ENCODE measurements at places on chromosomes 16 and 17.

GRCh38 chr17:83201206-83202001 is 122.0 kb downstream of the METRNL start:
- DNase-seq = no peak

DNA sequence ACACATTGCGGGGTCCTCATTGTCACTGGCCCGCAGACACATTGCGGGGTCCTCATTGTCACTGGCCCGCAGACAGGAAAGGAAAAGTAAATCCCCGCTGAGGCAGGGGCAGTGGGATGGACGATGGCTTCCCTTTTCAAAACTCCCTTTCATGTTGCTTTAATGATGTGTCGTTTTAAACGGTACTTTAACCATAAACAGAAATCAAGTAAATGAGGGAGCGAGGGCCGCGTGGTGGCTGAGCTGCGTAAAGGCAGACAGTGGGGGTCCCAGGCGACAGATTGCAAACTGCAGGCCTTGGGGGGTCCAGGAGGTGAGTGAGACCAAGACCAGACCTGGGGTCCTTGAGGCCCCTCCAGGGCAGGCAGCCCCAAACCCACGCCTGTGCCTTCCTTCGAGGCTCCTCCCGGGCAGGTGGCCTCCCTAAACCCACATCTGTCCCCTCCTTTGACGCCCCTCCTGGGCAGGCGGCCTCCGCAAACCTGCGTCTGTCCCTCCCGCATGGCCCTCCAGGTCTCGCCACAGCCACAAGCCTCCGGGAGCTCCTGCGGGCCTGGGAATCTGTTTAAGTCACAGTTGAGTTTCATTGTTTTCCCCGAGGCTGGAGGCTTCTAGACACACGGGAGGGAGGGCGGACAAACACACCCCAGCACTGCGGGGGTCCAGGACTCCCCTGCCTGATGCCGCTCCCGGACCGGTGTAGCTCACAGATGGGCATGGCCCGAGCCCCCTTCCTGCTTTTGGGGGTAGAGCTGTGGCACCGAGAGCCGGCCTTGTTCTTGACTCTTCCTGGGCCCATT is 7.3 kb downstream of the PIEZO1 start:
- no peak for DNase-seq

DNA sequence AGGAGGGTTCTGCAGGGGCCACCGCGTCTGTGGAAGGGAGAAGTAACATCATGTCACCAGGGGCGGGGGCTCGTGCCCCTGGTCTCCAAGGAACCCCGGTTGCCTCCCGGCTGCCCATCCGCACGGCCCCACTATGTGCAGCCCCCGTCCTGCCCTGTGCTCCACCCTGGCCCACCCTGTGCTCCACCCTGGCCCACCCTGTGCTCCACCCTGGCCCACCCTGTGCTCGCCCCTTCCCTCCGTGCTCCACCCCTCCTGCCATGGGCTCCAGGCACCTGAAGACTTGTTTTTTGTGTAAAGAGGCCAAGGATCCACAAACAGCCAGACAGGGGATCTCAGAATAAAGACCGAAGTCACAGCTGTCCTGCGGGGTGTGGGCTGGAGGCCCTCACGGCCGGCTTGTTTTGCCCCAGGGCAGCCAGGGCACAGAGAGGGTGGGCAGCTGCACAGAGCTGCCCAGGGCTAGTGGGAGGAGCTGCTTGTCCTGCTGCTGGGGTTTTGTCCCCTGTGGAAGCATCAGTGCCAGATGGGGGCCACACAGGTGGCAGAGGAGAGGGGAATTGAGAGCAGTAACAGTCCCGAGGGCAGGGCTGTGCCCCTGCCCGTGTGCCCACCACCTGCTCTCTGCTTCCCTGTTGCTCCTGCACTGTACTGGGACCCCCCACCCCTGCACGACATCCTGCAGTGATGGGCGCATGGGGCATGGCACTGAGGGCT is 147.0 kb upstream of the CIBAR2 start:
- DNase-seq = no peak

GRCh38 chr17:18156171-18156975 is 27.3 kb upstream of the ALKBH5 start:
- no peak for DNase-seq

DNA sequence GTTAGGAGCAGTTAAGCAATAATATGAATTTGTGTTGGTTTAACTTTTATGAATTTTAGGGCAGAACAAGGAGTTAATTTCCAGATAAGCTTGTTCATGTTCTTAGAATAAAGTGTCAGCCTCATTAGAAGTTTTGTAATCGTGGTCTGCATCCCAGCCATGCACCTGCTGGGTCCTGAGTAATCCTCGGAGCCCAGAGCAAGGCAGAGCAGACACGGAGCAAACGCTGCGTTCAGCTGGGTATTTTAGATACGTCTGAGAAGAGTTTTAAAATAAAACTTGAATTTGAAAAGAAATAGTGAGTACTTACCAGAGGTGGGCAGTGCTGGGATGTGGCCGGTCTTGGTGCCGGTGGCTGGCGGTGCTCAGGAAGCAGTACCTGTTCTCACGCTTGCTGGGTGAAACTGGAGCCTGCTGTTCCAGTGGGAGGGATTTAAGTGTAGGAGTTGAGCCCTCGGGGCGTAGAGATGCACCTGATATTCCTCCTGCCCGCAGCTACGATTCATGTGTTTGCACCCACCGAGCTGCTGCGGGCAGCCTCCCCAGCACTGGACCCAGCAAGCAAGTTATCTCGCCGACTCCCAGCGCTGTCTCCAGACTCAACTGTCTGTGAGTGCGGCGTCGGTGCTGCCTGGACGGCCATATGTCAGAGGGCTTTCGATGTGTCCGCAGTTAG is at the start of gene ZNF750:
Gene ZNF750, minus strand, starts transcription at position 406 of the 676 bp plus-strand sequence. CDS start 7,568 bp downstream, outside the sequence.
- DNase-seq = no peak

- DNase-seq = no peak
These were observed 841 bp downstream of the RAPGEFL1 start for GRCh38 chr17:40178021-40178601.

GRCh38 chr16:17403156-17403809 is 67.5 kb downstream of the XYLT1 start:
- no peak for DNase-seq

GRCh38 chr16:12869698-12870427 is 31.5 kb upstream of the SHISA9 start:
- DNase-seq = no peak

- no peak for DNase-seq
These were observed 6.4 kb upstream of the MILR1 start for GRCh38 chr17:64442541-64442971.

GRCh38 chr16:67260426-67261063 is 11.8 kb downstream of the SLC9A5 start:
- no peak for DNase-seq

GRCh38 chr17:10292057-10292937 is 80.5 kb downstream of the MYH13 start:
- DNase-seq = no peak

- DNase-seq = peak; percentile 6
These were observed 115.8 kb downstream of the NPIPB11 start for GRCh38 chr16:29290631-29291247.

- no peak for DNase-seq
These were observed 984 bp downstream of the CENPV start for GRCh38 chr17:16352303-16352666.

DNA sequence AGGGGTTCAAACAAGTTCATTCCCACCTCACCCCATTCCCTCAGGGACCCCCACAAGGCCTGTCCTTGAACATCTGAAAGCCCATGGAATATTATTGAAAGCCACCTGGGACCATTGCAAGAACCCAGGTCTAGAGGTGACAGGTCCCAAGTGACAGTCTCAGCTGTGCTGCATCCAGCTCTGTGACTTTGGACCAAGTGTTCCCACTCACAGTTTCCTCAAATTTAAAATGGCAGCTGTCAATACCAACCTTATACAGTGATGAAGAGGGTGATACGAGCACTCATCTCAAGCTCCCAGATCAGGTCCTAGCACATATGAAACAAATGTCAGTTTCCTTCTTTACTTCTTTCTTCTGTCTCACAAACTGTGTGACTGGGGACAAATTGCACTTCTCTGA is 9.1 kb downstream of the ERAL1 start:
- no peak for DNase-seq

DNA sequence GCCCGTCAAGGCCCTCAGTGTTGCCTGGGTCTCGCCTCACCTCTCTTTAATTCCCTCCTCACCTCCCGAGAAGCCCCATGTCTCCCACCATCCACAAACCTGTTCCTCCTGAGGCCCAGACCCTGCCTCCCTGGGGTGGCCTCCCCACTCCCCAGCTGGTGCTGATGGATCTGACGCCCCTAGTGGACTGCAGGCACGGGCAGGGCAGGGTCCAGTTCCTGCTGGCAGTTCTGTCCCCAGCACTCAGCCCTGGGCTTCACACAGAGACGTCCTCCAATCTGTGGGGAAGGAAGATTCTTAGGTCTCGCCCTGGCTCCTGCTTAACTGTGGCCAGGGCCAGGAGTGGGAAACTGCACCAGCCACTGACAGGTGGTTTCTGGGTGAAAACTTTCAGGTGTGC is 108.8 kb downstream of the AMFR start:
- no peak for DNase-seq

- no peak for DNase-seq
These were observed 7.0 kb upstream of the ADAM11 start for GRCh38 chr17:44751806-44752205.

GRCh38 chr17:78745407-78746088 is 36.5 kb downstream of the CYTH1 start:
- peak; percentile 30 for DNase-seq

GRCh38 chr17:69947027-69947759 is 127.8 kb upstream of the KCNJ16 start:
- no peak for DNase-seq

GRCh38 chr17:80182845-80183223 is 13.0 kb downstream of the CARD14 start:
- no peak for DNase-seq

DNA sequence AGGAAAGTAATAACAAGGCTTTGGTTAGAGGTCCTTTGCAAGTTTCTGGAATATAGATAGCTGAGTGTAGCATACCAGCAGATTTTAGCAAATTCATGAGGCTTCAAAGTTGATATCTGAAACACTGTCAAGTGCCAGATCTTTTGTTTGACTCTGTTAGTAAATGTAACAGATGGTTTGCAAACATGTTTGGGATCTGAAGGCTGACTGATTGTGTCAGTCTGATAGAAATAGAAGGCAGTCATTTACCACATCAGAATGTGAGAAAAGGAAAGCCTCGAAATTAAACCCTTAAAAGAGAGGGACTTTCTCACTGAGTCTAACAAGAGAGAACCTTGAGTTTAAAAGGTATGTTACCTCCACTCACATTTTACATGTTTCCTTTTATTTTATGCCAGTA is 371.5 kb downstream of the KIF2B start:
- DNase-seq = no peak

- no peak for DNase-seq
These were observed 392.1 kb upstream of the SALL1 start for GRCh38 chr16:51542981-51543815.

DNA sequence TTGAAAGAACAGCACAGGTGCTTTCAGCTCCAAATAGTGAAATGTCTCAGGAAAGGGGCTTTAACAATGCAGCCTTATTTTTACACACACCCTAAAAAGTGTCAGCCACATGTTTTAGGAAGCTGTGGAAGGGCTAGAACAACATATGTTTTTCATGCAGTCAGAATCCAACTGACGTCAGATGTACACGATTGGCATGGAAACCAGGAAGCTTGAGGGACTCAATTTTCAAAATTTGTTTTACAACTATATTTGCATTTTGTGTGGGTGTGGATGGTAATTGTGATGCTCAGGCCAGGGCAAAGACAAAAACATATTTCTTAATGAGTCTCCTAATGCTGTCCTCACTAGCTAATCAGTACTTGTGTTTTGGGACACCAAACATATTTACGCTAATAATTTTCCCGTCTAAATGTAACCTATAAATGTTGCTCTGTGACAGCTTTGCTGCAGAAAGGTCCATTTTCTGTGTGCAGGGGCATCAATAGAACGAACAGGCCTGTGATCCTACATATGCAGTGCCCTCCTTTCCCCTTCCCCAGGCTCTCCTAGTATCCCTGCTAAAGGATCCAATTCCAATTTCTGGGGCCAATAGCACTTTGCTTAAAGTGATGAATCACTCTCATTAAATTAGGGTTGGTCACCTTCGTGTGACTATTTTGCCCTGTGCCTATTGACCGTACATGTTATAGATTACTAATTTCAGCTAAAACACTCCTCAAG is 434.0 kb upstream of the CDH5 start:
- no peak for DNase-seq

DNA sequence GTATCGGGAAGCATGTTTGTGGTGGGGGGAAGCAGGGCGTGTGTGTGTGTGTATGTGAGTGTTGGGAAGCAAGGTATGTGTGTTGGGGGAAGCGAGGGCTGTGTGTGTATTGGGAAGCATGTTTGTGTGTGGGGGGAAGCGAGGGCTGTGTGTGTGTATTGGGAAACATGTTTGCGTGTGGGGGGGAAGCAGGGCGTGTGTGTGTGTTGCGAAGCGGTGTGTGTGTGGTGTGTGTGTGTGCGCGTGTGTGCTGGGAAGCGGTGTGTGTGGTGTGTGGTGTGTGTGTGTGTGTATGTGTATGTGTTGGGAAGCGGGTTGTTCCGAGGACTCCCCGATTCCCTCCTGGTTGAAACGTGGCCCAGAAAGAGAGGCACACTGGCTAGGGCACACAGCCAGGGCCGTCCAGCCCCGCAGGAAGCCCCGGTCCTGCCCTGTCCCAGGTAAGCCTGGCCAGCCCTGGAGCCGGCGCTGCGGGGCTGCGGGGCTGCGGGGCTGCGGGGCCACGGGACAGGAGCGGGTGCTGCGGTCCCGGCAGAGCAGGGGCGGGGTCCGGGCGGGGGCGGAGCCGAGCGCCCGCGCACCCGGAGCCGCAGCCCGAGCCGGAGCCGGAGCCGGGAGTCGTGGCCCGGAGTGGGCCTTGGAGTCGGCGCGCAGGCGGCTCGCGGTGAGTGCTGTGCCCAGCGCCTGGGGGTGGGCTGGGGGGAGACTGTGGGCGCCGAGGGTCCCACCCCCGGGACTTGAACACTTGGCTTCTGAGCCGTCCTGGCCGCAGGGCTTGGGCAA is at the start of gene NOD2:
Gene NOD2, plus strand, starts transcription at position 608 of the 783 bp plus-strand sequence. CDS start 5,890 bp downstream, outside the sequence.
- DNase-seq = no peak

DNA sequence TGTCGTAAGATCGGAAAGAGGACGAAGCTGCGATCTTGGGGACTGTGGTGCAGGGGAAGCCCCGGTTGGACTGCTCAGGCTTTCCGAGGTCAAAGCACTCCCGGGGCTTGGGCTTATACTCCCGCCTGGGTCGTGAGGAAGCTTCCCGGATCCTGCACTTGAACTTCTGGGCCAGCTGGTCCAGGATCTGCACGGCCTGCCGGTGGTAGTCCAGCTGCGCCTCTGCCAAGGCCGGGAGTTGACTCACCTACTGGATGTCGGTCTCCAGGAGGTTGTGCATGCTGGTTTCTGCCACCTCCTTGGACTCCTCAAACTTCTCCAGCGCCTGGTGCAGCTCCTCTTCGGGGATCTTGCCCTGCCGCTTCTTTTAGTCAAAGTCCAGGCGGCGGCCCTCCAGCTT is 99.2 kb downstream of the KPNA2 start:
- DNase-seq = no peak

DNA sequence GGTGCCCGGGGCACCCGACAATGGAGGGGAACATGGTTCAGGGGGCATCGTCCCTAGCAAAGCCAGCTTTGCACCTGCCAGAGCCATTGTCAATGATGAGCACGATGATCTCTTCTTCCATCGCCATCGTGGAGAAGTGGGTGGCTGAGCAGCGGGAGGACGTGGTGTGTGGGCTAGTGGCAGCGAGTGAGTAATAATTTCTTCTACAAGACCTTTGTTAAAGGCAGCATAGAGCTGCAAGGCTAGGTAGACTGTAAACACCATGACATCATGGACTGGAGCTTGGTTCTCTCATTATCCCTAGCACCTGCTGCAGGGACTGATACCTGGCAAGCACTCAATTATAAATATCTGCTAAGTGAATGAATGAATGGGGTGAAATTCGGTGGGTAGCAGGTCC is 6.7 kb upstream of the HEATR3 start:
- no peak for DNase-seq
